ENCODE measurements at places on chromosomes 5 and 9.

DNA sequence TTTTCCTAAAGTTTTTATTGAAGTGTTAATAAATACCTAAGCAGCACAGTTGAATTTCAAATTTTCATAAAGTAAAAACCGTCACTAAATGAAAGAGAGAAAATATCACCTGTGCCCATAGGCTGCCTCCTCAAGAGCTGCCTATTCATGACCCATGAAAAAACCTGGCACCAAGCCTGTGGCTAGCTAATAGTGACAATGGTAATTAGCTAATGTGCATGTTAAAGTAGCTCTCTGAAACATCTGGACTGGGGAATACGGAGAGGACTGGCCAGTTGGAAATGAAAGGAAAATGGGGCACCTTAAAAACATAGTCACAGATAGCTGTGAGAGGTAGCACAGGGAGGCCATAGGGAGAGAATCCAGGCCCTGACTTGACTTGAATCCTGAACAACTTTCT is 5.4 kb upstream of the GNE start:
- no peak for DNase-seq

DNA sequence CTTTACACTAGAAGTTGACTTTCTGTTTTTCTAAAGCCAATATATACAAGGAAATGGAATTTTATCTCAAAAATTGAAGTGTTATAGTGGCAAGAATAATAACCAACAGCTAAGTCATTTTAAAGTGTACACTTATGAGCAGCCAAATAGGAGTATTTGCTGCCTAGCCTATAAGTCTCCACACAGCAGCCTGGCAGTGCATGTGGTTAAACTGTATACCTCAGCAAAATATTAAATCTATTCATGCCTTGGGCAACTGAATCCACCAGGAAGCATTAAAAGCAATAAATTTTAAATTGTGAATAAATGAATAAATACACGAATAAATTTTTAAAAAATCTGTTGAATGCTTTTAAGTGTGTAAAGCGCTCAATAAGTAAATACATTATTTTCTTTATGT is 432.4 kb upstream of the RORB start:
- DNase-seq: no peak

- no peak for DNase-seq
Measured at GRCh38 chr5:116772806-116773205, 198.2 kb upstream of the SEMA6A start.

DNA sequence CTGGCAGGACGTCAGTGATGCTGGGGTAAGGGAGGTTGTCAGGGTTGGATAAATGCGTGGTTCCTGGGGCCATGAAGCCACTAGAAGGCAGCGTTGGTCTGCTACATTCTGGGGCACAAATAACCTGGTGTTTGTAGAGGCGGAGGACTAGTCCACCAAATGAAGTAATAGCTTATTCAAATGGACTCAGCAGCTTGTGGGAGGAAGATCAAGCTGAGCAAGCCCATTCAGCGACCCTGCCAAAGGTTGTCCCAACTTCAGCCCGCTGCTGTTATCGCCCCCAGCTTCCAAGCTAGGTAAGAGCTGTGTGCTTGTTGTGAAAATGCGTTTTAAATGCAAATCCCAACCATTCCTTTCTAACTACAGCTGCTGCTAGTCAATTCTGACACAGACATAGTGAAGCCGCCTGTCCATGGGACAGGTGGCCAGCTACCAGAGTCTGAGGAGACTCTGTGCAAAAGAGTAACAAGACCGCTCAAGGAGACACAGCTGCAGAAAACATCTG is 7.6 kb upstream of the FAM240B start:
- no peak for DNase-seq

DNA sequence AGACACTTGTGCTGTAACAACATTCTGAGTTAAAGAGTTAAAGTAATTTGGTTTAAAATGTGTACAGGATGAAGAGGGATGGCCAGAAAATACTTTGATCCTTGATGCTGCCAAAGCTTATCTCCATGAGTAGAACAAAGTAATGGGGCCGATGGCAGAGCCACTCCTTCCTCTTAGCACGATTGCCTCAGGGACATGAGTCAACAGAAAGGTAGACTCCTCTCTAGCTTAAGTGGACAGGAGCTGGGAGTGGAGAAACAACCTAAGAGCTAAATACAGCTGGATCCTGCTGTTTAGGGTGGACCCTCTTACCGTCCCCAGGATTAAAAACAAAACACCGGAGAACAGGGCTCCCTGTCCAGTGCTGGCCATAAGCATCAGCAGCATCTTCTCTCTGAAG is 267.3 kb downstream of the IRX1 start:
- no peak for DNase-seq

GRCh38 chr9:134661299-134661698 is 19.7 kb downstream of the COL5A1 start:
- no peak for DNase-seq

- no peak for DNase-seq
Measured at GRCh38 chr9:79023134-79023580, 548.6 kb upstream of the TLE4 start.

All from breast epithelium (tissue), 4 donors.